ENCODE measurements at places on chromosomes 12 and 14. TPM values are rescaled to one million over a fixed set of nuclear protein-coding genes. Genes with fewer than 3 reads are reported as not detected.

The NPFF gene
- 0.57 TPM for total RNA-seq

The BLTP3B gene
- total RNA-seq = 22.4 TPM

The LBHD2 gene
- not detected for total RNA-seq

The OR4E2 gene
- total RNA-seq = not detected

The ATXN3 gene
- 33.1 TPM for total RNA-seq

The C12orf50 gene
- total RNA-seq = not detected

The HCAR2 gene
- total RNA-seq = not detected

The CLECL1 gene
- not detected for total RNA-seq

The KRT79 gene
- total RNA-seq = not detected

The KSR2 gene
- 2.4 TPM for total RNA-seq

The ZNF839 gene
- total RNA-seq = 15.1 TPM

The TIMM9 gene
- total RNA-seq = 51.1 TPM

The GALNT8 gene
- 7.2 TPM for total RNA-seq

The TSPAN19 gene
- total RNA-seq = not detected

The KLRC2 gene
- total RNA-seq = not detected

The LRRC74A gene
- total RNA-seq = not detected

The FAIM2 gene
- total RNA-seq = 0.18 TPM

The PLA2G1B gene
- 1.8 TPM for total RNA-seq

The CNOT2 gene
- total RNA-seq = 60.5 TPM

The KRT3 gene
- not detected for total RNA-seq

The PTCSC3 gene
- total RNA-seq = not detected

The ZNF140 gene
- 12.8 TPM for total RNA-seq

The CD4 gene
- 2.7 TPM for total RNA-seq

The COPZ1 gene
- total RNA-seq = 116 TPM

The GLIPR1L1 gene
- total RNA-seq = 0.69 TPM

The RPL6 gene
- 1,803 TPM for total RNA-seq

The TBX5 gene
- total RNA-seq = 0.21 TPM

The KRT80 gene
- total RNA-seq = 0.11 TPM

The POTEM gene
- total RNA-seq = not detected

The ERO1A gene
- 58.8 TPM for total RNA-seq

The ACVRL1 gene
- 0.64 TPM for total RNA-seq

The KRT83 gene
- total RNA-seq = not detected

The ANO2 gene
- 4.0 TPM for total RNA-seq

The CIROP gene
- 0.07 TPM for total RNA-seq

The IFNG-AS1 gene
- total RNA-seq = not detected

The SRRM4 gene
- total RNA-seq = 0.96 TPM
